ENCODE measurements at places on chromosomes 6 and 20. TPM values are rescaled to one million over a fixed set of nuclear protein-coding genes. Genes with fewer than 3 reads are reported as not detected.

BEND3 gene
- 1.4 TPM for total RNA-seq

ME1 gene
- 20.0 TPM for total RNA-seq

NKAIN2 gene
- total RNA-seq, result not detected

TREM1 gene
- total RNA-seq, result 1.2 TPM

DDAH2 gene
- total RNA-seq, result 42.4 TPM

HLA-DRA gene
- not detected for total RNA-seq

ULBP1 gene
- total RNA-seq, result 0.88 TPM

USP49 gene
- 0.65 TPM for total RNA-seq

HAO1 gene
- total RNA-seq, result not detected

ULBP3 gene
- total RNA-seq, result 4.7 TPM

RPS21 gene
- 1,933 TPM for total RNA-seq

SLC22A7 gene
- not detected for total RNA-seq

LPIN3 gene
- total RNA-seq, result 3.4 TPM

MAP7 gene
- 0.52 TPM for total RNA-seq

CD109 gene
- total RNA-seq, result 34.9 TPM

CPXM1 gene
- total RNA-seq, result 3.0 TPM

F13A1 gene
- total RNA-seq, result 0.32 TPM

ZNF165 gene
- 0.16 TPM for total RNA-seq

SLC22A23 gene
- total RNA-seq, result 6.5 TPM

HRH3 gene
- not detected for total RNA-seq

PDE10A gene
- total RNA-seq, result 44.2 TPM

CTCFL gene
- total RNA-seq, result not detected

CCDC170 gene
- total RNA-seq, result 0.24 TPM

ARMH2 gene
- not detected for total RNA-seq

NRSN1 gene
- not detected for total RNA-seq

CHMP4B gene
- total RNA-seq, result 53.0 TPM

DACT2 gene
- total RNA-seq, result not detected

DEFB113 gene
- total RNA-seq, result not detected

FARS2 gene
- total RNA-seq, result 12.4 TPM

TRIM40 gene
- not detected for total RNA-seq

MED20 gene
- total RNA-seq, result 19.4 TPM

C20orf202 gene
- total RNA-seq, result not detected

ARG1 gene
- not detected for total RNA-seq

BTNL2 gene
- not detected for total RNA-seq

All from epithelial cell of alveolus of lung (primary cell).